ENCODE measurements at places on chromosomes 6 and 20. TPM values are rescaled to one million over a fixed set of nuclear protein-coding genes. Genes with fewer than 3 reads are reported as not detected.
A peak's percentile ranks its signal among the peaks of the same experiment; 100 is the strongest.

- H3K27me3 ChIP-seq, result no peaks in the 10 kb centered on the region
- no peak overlapping the region for H3K4me3 ChIP-seq
- H3K36me3 ChIP-seq, result no peaks in the 10 kb centered on the region
- no peak for DNase-seq
- H3K27ac ChIP-seq, result no peak overlapping the region
These were observed 17.1 kb downstream of the TTK start for GRCh38 chr6:80021591-80021990.

DNA sequence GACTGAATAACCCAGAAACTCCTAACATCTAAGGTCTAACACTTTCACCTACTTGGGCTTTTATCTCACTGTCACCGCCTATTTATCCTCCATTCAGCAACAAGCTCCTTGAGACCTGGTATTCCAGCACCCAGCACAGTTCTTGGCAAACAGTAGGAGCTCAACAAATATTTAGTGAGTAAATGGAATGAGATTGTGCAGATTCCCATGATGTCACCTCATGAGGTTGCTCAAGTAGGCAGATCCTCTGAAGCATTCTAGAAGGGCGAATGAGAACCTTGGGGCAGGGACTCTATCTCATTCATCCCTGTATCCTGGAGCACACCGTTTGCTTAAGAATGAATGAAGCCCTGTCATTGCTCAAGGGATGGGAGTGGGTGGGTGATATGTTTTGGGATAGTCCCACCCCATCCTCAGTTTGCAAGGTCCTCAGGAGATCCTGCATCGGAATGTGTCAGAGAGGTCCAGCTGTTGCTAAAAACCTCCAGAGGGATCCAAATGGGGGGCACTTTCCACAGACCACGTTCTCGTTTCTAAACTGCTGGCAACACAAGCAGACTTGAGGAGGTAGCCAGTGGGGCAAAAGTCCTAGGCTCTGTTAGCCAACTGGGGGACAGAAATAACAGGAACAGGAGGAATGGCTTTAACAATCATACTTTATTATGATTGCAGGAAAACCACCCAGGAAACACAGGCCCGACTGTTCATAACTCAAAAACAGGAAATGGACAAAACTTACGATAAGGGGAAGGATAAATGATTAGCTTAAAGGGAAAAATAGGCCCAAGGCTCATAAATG lies 42.0 kb downstream of the EDN1 start:
- DNase-seq, result peak; percentile 50
- H3K4me1 ChIP-seq, result no peaks in the 10 kb centered on the region
- H3K27ac ChIP-seq, result no peak overlapping the region
- no peaks in the 10 kb centered on the region for H3K27me3 ChIP-seq

- no peaks in the 10 kb centered on the region for H3K36me3 ChIP-seq
- H3K27ac ChIP-seq, result peak overlapping the region; percentile 69
- peak; percentile 90 for DNase-seq
- no peaks in the 10 kb centered on the region for H3K4me1 ChIP-seq
These were observed 25.0 kb upstream of the ABT1 start for GRCh38 chr6:26571592-26572296.

DNA sequence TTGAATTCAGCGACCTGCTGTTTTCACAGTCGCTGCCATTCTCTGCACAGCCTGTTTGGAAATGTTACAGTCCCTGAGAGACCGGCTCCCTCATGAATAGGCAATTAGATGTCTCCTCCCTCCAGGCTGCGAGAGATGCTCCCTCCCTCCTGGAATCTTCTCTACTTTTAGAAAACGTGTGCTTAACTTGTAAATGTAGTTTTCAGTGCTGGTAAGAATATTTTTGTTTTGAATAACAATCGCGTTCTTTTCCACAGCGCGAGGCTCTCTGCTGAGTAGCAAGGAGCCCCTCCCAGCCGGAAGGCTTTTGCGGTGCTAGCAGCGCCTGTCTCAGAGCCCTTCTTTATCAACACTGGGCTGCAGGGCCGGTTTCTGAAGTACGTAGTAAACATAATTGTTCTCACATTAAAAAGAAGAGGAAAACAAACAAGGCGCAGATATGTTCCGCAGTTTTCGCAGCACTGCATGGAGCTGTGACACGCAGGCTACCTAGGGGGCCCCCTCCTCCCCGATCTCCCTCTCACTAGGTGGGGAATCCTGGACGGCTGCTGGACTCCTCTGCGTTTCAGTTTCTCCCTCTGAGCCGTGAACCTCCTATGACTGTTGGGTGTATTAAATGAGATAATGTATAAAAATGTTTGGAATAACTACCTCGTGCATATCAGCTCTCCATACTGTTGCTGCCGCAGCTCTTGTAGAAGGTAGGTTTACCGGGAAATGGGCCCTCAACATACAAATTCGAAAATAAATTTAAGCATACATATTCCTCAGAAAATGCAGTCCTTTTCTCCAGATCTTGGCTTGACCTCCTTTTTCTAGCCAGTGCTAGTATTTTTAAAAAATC lies 79.0 kb upstream of the SPACA1 start:
- H3K27me3 ChIP-seq, result peaks cover 3% of the 10 kb centered on the region
- H3K4me3 ChIP-seq, result peak overlapping the region; percentile 45
- H3K36me3 ChIP-seq, result no peaks in the 10 kb centered on the region
- no peaks in the 10 kb centered on the region for H3K4me1 ChIP-seq
- H3K27ac ChIP-seq, result no peak overlapping the region

- no peak for DNase-seq
- H3K27ac ChIP-seq, result no peak overlapping the region
- no peaks in the 10 kb centered on the region for H3K36me3 ChIP-seq
These were observed 10.5 kb downstream of the GPLD1 start for GRCh38 chr6:24478903-24479302.

GRCh38 chr20:7361321-7361720 lies 578.9 kb downstream of the HAO1 start:
- no peaks in the 10 kb centered on the region for H3K36me3 ChIP-seq
- DNase-seq, result no peak
- H3K27ac ChIP-seq, result no peak overlapping the region
- no peaks in the 10 kb centered on the region for H3K4me1 ChIP-seq
- no peaks in the 10 kb centered on the region for H3K27me3 ChIP-seq

DNA sequence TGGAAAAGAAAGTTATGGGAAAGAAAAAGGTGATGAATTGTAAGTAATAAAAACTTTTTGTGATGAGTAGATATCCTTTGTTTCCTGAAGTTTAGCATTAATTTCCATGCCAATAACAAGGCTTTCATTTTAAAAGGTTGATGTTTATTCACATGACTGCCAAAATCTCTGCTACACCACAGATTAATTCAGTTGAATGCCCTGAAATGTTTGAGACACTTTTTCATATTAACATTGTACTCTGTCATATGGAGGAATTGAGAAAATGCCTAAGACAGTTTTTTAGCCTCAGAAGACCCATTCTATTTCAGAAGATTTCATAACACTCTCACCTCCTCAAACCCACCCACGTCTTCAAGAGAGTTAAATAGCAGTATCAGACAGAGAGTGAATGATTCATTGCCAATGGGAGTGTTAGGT lies 115.5 kb downstream of the ADGRG6 start:
- no peaks in the 10 kb centered on the region for H3K36me3 ChIP-seq
- DNase-seq, result no peak
- H3K4me1 ChIP-seq, result peaks cover 15% of the 10 kb centered on the region
- H3K27me3 ChIP-seq, result no peaks in the 10 kb centered on the region
- no peak overlapping the region for H3K4me3 ChIP-seq

GRCh38 chr20:24289737-24290481 lies 179.5 kb upstream of the SYNDIG1 start:
- H3K36me3 ChIP-seq, result no peaks in the 10 kb centered on the region
- H3K4me3 ChIP-seq, result no peak overlapping the region
- H3K27ac ChIP-seq, result no peak overlapping the region
- no peaks in the 10 kb centered on the region for H3K4me1 ChIP-seq

GRCh38 chr6:65262241-65262640 lies 444.8 kb downstream of the EYS start:
- no peaks in the 10 kb centered on the region for H3K36me3 ChIP-seq
- H3K27ac ChIP-seq, result no peak overlapping the region
- H3K27me3 ChIP-seq, result no peaks in the 10 kb centered on the region
- no peaks in the 10 kb centered on the region for H3K4me1 ChIP-seq
- no peak overlapping the region for H3K4me3 ChIP-seq

DNA sequence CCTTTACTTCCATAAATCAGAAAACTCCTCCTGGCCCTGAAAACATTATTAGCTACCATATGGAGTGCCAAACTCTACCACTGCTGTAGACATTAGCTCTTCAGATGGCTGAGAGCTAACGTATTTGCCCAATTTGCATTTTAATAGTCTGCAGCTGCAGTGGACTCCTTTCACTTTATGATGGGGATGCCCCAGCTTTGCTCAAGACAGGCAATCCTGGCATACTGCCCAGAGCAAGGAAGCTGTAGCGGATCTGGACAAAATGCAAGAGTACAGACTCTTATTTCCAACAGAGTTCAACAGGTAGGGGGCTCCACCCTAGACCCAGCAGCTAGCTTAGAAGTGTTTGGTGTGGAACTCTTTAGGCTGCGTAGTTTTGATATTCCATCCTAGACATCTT lies 246.7 kb downstream of the FOXC1 start:
- no peak overlapping the region for H3K4me3 ChIP-seq
- H3K27me3 ChIP-seq, result no peaks in the 10 kb centered on the region
- peak; percentile 62 for DNase-seq
- H3K36me3 ChIP-seq, result no peaks in the 10 kb centered on the region
- H3K27ac ChIP-seq, result no peak overlapping the region

DNA sequence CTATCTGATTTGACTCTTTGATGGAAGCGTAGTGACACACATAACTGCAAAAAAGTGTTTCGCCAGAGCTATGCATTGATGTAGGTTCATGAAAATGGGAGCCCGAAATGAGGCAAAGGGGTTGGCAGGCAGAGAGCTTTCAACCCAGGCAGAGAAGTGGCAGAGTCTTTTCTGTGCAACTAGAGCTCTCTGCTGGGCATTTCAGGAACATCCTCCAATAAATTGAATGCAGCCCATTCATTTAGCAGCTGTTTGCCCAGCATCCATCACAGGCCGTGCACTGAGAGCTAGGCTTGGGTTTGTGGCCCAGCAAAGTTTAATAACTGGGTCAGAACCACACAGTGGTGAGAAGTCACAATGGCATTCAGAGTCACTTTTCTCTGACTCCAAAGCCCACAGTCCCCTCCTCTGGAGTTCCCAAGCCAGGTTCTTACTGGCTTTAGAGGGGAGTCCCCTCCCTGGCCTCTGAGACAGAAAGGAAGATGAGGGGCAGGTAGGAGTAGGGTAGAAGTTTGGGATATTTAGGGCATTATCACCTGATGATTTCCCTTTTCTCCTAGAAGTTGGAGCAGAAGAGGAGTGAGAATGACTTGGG lies 31.8 kb upstream of the ELMO2 start:
- no peak overlapping the region for H3K4me3 ChIP-seq
- H3K27me3 ChIP-seq, result peaks cover 3% of the 10 kb centered on the region

DNA sequence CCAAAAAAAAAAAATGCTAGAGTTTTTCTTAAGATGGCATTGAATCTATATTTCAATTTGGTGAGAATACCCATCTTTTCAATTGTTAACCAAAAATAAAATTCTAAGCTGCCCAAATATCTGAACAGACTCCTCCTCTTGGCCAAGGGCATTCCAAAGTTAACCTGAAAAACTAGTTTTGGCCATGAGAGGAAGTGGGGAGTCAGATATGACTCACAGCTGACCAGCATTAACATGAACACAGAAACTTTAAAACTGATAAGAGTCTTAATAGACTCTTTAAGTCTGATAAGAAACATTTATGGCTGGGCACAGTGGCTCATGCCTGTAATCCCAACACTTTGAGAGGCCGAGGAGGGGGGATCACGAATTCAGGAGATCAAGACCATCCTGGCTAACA lies 171.3 kb downstream of the FAXC start:
- H3K27ac ChIP-seq, result no peak overlapping the region
- H3K36me3 ChIP-seq, result no peaks in the 10 kb centered on the region
- DNase-seq, result peak; percentile 5

DNA sequence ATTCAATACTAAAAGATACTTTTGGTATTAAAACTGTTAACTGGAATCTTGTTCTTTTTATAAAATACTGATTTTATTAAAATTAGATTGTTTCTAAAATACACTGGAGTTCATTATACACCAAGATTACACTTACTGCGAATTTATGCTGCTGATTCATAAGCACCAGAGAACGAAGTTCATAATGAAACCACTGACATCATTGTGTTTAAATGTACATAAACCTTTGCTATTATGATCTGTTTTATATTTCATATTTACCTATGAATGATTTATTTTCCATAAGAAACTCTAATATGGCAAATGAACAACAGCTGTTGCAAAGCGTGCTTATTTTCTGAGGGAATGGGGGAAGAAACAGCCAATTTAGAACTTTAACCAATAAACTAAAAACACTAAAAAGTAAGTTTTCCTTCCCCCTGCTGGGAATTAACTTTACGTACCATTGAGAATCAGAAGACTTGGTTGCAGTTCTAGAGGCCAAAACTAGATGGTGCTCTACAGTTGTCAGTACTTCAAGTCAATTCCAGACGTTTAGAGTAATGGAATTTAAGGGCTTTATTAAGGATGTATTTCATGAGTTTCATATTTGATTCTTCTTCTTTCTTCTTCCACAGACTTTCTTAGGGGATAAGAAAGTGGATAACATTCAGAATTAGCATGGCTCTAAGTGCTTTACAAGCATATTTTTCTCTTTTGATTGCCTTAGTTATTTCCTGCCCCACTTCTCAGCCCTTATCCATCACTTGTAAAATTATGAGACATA lies 30.8 kb upstream of the COL19A1 start:
- H3K27ac ChIP-seq, result no peak overlapping the region
- no peaks in the 10 kb centered on the region for H3K36me3 ChIP-seq
- no peaks in the 10 kb centered on the region for H3K27me3 ChIP-seq
- DNase-seq, result peak; percentile 65
- H3K4me1 ChIP-seq, result no peaks in the 10 kb centered on the region

DNA sequence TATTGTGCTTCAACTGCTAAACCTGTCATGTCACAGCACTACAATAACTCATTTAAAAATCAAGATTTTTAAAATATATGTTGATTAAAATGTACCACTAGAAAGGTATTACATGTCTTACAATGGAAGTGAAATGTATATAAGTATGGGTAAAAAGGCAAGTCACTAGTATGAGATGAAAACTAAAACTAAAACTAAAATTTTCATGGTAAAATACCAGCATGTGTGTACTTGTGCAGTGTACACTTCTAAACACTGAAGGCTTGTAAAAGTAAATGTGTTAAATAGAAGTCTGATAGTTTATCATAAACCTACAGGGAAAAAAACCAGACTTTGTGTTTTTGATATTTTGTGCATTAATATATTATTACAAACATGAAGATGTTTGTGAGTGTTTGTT lies 13.7 kb upstream of the TMEM244 start:
- H3K27ac ChIP-seq, result no peak overlapping the region
- H3K27me3 ChIP-seq, result no peaks in the 10 kb centered on the region
- DNase-seq, result no peak
- no peaks in the 10 kb centered on the region for H3K4me1 ChIP-seq

Gene CEP162
- 7.4 TPM for total RNA-seq

Gene ETV7
- 1.0 TPM for total RNA-seq

Gene WFDC5
- total RNA-seq, result not detected

Gene PRIM2
- total RNA-seq, result 35.2 TPM

Gene OPRM1
- not detected for total RNA-seq

Gene FABP7
- not detected for total RNA-seq

Gene ASCC3
- total RNA-seq, result 55.0 TPM

Gene DLL1
- 5.6 TPM for total RNA-seq

Gene ZC2HC1B
- not detected for total RNA-seq

Measured in fibroblast of lung (primary cell).